Fibroblast of skin of left quadriceps (primary cell): ENCODE measurements at places on chromosomes 11 and 22.
A peak's percentile ranks its signal among the peaks of the same experiment; 100 is the strongest.

- DNase-seq = peak; percentile 60
These were observed 67.1 kb downstream of the SNX19 start for GRCh38 chr11:130849215-130849568.

DNA sequence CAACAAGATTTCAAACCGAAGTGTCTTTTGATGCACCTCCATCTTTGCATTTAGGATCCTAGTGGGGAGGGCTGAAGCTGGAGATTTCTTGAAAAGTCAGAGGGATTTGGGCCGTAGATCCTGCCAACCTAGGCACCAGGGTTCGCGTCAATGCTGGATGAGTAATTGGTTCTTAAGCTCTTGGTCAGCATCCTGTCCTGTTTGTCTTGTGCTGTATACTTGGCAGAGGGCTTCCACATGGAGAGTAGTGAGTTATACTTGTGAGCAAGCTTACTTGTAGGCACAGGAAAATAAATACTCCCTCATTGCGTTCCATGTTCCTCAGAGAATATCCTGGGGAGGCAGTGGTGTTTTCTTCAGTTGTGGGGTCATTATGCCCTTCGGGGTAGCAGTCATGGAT is 12.6 kb downstream of the INSC start:
- DNase-seq = no peak

DNA sequence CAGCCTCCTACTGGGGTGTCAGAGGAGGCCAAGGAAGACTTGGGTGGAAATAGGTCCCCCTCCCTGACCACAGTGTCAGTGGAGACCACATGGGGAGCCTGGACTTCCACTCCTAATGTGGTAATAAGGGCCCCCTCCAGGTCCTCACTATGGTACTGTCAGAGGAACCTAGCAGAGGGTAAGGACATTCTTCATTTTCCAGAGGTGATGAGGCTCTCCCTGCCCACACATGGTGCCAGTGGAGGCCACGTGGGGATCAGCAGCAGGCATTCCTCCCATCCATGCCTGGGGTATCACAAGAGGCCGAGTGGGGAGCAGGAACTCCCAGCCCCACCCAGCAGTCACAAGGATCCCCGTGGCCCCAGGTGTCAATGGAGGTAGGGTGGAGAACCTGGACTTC is 6.5 kb upstream of the CLDN5 start:
- no peak for DNase-seq

DNA sequence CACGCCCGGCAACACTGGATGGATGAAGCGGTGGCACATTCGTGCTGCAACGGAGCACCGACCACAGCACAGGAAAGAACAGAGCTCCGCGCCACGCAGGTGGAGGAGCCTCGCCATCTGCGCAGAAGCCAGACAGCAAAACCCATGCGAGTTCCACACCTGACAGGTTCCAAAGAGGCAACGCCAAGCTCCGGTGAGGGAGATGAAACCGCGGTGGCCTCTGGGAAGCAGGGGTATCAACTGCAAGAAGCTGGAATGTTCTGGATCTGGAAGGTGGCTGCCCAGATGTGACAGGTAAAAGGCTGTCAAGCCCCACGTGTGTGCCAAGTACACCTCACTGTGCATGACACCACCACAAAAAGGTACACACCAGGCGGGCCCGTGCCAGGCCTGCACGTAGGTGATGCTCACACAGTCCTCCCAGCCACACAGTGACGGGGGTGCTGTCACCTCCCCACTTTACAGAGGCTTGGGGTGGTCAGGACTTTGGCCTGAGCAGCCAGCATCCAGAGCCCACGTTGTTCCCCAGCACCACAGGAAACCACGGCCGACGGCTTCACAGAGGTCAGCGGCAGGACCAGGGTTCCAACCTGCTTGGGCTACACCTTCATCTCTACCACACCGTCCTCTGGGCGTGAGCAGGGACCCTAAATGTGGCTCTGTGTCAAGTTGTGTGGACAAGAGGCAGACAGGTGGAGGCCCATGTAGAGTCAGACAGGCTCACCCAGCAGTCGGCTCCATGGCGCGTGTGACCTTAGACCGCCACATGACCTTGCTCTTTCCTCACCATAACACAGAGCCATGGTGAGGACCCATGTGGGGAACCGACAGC is 19.7 kb upstream of the EFCAB6 start:
- no peak for DNase-seq

DNA sequence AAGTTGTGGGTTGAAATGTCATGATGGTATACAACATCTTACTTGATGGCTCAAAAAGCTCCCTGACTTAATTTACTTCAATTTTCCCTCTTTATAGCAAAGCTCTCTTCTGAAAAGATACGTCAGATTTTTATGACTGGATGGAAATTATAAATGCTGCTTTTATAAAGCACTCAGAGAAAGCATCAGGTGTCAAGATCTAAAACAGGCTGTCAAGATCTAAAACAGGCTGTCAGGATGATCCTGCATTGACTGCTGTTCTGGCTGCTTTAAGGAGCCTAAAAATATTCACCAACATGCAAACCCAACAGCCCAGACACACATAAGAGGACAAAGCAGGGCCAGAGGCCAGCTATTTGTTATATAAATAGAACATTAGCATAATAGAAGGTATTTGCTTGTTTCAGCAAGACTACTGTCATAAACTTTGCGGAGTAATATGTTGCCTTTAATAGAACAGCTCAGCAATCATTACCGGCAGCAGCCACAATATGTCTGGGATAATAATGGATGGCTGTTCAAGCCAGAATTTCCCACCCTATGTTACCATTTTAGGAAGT is 77.3 kb upstream of the ANO5 start:
- DNase-seq = no peak

- no peak for DNase-seq
These were observed 22.1 kb upstream of the SESN3 start for GRCh38 chr11:95253141-95253540.

GRCh38 chr11:35418282-35419183 is 825 bp downstream of the SLC1A2 start:
- DNase-seq = no peak

DNA sequence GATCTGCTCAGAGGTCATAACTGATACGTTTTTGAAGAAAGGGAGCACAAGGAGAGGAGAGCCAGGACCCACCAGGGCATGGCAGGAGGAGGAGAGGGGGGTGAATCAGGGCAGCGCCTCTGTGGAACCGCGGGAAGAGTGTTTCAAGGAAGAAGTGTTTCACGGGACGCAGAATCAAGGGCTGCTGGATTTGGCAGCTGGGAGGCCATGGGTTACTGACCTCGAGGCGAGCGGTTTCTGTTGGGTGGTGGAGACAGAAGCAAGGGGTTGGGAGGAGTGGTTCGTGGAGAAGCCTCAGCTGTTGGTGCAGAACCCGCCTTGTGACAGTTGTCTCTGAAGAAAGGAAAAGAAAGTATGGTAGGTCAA is 13.1 kb downstream of the VPS26B start:
- no peak for DNase-seq

DNA sequence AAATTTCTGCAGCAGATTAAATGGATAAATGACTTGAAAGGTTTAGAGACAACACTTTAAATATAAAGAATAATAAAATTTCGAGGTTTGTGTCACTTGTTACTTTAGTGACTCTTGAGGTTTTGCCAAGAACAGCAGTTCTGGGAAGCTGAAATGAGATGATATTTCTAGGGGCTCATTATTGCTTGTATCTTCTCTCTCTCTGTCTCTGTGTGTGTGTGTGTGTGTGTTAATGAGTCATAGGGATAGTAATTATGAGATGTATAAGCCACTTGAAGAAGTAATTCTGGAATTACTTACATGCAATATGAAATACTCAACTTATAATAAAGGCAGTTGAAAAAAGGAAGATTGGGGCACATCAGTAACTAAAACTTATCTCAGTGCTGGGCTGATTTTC is 9.6 kb upstream of the OR10G7 start:
- DNase-seq = no peak

GRCh38 chr11:110177086-110177456 is 83.9 kb downstream of the ZC3H12C start:
- no peak for DNase-seq

DNA sequence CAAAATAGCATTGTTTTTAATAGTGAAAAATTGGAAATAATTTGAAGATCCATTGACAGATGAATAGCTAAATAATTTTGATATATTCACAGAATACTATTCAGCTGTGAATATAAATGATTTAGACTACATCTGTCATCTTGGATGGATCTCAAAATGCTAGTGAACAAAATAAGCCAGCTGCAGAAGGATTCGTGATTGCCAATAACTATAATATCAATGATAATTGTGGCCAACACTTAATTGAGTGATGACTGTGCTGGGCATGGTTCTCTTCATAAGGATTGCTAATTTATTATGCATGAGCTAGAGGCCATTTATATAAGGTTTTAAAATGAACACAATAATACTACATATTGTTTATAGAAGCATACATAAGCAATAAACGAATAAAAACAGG is 60.4 kb downstream of the CTTN start:
- DNase-seq = no peak

- DNase-seq = no peak
These were observed 8.7 kb downstream of the DRAP1 start for GRCh38 chr11:65927904-65928397.

GRCh38 chr11:81237139-81237538 is 1496.5 kb downstream of the FAM181B start:
- DNase-seq = peak; percentile 10

DNA sequence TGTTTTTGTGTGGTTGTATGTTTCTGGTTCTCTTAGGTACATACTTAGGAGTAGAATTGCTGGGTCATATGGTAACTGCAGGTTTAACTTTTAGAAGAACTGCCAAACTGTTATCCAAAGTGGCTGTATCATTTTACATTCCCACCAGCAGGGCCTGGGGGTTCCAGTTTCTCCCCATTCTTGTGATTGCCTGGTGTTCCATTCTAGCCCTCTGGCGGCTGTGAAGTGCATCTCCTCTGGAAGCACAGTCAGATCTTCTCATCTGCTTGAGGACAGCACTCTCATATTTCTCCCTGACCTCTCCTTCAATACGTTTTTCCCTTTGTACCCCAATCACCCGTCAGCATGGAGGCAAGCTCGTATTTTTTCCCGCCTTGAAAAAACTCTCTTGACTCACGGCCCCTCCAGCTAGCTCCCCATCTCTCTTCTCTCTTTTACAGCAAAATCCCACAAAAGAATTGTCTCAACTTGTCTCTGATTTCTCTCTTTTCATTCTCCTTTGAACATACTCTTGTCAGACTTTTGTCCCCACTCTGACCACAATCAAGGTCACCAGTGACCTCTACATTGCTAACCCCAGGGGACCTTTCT is 56.8 kb upstream of the THY1 start:
- peak; percentile 46 for DNase-seq

- DNase-seq = no peak
These were observed 15.2 kb upstream of the PLAAT3 start for GRCh38 chr11:63629426-63629825.

DNA sequence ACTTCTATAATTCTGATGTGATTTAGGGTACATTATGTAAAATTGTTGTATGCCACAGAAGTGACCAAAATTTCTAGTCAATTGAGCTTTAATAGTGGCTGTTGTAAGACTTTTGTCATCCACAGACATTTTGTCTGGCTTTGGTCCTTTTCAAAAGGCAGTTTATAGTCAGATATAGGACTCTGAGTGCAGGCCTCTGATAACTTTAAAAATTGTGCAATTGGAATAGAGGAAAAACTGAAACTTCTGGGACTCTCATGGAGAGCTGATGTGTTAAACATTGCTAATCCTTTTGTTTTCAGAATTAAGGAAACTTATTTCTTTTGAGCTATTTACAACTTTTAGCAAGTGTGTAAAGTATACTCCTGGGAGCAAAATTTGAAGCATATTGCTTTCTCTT is 9.0 kb upstream of the MRPL17 start:
- DNase-seq = no peak

DNA sequence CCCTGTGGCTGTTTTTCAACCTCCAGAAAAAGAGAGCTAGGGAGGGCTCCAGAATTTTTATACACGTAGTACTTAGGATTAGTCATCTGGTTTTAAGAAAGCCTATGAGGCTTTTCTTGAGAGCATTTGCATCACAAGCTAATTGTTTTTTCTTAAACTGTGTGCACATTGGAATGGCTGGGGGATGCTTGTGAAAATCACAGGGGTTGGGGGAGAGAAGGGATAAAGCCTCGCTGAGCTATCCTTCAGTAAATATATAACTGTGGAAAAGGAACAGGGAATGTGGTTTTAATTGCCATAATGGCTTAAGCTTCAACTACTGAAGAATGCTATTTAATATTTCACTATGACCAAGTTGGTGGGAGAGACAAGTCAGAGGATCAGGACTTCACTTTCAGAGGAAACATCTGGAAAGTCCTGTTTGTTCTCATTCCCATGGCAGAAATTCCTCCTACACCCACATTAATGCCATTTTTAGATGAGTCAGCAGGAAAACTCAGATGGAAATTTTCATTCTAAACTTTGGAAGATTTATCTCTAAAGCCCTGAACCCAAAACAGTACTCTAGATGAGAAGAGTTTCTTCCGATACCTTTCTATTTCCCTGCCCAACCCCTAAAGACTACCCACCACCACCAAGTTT is 591.3 kb downstream of the LRRC4C start:
- DNase-seq = peak; percentile 59

GRCh38 chr11:113781682-113782081 is 2.1 kb downstream of the CLDN25 start:
- DNase-seq = no peak

DNA sequence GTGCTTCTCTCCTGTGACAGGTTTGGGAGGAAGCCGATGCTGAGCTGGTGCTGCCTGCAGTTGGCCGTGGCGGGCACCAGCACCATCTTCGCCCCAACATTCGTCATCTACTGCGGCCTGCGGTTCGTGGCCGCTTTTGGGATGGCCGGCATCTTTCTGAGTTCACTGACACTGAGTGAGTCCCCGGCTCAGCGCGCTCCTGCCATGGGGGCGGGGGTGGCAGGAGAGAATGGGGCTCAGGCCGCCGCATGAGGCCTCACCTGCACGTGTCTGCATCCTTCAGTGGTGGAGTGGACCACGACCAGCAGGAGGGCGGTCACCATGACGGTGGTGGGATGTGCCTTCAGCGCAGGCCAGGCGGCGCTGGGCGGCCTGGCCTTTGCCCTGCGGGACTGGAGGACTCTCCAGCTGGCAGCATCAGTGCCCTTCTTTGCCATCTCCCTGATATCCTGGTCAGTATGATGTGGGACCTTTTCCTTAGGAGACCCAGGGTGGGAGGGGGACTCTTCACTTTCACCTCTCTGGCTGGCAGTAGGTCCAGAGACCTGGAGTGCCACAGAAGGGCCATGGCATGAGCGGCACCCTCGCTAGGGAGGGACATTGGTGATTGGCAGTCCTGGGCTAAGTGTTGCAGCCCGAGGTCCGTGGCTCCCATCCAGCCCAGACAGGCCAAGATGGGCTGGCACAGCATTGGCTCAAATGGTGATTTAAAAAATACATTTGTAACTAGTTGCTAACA is 28.9 kb upstream of the SLC22A12 start:
- no peak for DNase-seq
